ENCODE measurements at places on chromosomes 1 and 21.
A peak's percentile ranks its signal among the peaks of the same experiment; 100 is the strongest.

DNA sequence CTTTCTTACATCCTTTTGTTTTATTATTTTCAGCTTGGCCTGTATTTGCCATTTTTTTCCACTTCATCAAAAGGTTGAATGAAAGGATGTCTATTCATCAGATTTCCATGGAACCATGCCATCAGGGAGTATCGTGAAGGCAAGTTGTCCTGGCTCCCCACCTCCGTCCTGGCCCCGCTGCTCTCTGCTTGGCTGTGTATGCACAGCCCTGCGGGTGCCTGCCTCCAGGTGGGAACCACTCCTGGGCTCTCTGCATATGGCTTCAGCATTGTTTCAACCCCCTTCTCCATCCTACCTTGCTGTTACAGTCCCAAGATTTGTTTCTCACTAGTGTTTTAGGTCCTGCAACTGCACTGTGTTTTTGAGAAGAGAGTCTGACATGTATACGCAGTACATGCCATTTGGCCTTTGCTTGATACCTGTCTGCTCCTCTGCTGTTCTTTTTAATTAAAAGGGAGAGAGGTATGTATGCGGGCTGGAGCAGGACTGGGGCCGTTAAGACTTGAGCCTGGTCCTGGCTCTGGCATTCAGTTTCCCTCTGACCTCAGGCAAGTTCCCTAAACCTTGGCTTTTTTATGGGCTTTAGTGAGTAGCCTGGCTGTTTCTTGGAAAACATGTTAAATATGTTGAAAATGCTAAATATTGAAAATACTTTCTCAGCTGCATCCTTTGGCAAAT is 69.9 kb upstream of the GCLM start:
- DNase-seq, result no peak

DNA sequence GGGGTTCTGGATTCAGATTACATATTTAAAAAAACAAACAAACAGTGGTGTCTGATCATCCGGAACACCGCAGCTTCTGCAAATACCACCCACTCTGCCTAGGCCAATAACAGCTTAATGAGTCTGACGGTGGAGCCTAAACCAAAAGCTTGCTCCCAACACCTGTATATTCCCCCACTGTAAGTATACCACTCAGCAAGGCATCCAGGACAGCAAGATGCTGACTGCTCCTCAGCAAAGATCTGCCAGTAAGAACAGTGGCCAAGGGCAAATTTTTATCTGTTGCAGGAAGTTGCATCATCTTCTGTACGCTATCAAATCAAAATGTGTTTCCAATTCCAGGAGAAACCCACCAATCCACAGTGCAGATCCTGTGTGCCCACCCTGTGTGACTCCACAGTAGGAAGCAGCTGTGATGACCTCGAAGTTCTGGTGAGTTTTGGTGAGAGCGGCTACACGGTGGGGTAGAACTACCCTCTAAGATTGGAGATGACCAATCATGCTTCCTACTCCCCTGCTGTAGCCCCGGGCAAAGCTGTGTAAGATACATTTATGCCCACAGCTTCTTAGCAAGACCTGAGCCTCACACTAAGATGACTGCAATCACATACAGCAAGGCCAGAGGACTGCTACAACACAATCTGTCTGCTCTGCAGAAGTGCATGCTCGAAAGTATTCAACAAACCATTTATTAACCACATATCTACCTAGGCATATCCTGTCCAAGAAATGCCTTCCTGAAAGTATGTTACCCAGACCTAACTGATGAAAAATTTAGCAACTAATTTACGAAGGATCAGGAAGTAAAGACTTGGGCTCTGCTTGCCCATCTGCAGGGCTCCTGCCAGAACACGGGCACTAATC is 30.5 kb downstream of the SIPA1L2 start:
- no peak for DNase-seq

DNA sequence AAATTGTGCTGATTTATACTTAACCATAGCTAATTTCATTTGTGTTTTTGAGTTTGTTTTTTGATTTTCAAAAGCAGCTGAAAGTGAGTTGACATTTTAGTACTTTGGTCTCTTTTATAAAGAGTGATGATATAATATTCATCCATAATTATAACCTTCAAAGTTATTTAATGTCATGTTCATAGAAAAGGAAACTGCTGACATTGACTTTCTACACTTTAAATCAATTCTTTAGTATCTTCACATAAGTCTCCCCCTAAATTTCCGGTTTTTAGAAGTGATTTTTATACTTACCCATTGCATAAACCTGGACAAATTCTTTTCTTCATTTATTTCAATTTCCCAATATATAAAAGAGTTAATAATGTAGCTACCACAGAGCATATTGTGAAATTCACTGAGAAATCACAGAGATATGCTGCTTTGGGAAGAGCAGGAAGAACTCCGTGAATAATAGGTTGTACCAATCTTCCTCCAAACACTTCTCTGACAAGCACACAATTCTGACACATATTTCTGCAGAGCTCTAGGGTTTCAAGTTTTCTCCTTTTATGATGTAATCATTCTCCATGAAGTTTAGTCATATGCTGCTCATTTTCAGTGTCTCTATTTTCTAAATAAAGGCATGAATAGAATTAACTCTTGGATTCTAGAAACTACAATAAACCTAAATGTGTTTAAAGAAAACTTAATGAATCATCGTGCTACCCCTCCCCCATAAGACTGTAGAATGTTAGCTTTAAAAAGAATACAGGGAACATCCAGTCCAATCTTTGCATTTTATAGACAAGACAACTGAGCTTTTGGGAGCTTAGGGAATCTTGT is 25.6 kb upstream of the CDC42BPA start:
- no peak for DNase-seq

GRCh38 chr21:38306433-38307141 is 49.8 kb downstream of the KCNJ15 start:
- peak; percentile 47 for DNase-seq

GRCh38 chr1:200483491-200484143 is 73.8 kb upstream of the ZNF281 start:
- peak; percentile 31 for DNase-seq

DNA sequence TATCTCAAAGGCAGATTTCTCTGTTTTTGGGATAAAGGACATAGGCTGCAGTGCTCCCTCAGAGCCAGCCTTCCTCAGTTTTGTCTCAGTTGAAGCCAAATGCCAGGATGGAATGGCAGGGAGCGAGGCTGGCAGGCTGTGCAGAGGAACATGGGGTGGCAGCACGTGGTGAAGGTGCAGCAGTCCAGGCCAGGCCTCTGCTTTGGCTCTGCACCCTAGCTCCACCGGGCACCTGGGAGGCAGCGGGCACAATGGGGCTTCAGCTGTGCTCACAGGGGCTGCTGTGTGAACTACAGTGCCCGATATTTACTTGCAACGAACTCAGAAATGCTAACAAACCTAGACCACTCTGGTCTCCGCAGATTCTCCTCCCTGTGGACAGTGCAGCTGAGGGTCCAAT is 319.6 kb downstream of the ZNF326 start:
- no peak for DNase-seq

DNA sequence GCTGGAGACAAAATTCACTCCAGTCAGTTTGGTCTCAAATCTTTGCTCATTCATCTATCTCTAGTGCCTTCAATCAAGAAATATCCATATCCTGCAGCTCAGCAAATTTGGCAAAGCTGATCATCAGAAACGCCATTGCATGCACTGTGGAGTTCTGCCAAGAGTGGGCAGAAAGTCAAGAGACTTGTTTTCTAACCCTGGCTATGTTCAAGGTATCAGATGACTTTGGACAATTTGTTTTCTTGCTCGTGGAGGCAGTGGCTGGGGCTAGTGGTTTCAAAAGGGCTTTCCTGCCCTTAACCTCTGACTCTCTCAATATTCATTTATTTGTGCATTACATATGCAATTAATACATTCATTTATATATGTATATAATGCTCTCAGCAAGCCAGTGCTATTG is 12.8 kb upstream of the LRRC52 start:
- no peak for DNase-seq

DNA sequence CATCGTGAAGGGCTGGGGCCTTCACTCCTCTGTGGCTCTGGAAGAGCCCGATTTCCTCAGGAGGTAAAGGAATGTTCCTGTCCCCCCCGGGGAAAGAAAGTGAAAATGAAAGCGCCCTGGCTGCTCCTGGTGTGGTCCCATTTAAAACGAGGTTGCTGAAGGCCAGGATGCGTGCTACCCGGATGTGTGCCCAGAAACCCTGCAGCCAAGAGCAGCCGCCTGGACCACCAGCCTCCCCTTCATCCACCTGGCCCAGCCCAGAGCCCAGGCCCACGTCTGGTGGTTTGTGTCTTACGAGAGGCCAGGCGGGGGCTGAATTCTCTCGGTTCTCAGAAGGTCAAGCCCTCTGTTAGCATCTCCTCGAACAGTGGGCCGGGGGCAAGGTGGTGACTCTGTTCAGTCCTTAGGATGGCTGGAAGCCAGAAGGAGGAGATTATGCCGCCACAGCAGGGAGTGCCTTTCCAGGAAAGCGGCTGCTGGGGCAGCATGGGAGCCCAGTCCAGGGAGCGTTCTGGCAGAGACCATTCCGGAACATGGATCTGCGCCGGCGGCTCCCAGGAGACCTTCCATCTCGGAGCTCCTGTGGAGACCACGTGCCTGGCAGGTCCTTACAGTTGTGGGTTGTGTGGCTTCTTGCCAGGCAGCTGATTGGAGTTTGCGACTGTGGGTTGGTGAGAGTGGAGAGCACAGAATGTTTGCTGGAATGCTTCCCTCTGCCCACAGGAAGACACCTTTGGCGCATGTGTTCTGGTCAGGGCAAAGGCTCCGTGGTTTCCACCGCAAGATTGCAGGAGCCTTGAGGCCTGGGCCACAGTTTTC is 1.4 kb downstream of the GUK1 start:
- DNase-seq, result peak; percentile 78

DNA sequence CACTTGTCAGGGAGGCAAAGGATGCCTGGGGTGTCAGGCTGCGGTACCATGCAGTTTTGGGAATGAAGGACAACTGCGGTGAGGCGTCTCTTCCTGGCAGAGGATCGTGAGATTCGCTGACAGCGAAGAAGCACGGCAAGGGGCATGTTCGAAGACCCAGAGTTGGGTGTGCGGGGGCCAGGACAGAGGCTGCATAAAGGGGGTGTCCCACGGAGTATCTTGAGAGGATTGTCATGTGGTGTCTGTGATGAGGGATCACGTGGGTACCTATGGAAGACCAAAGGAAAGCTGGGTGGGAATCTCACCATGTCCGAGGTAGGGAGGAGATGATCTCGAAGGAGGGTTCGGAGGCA is 372 bp downstream of the SLC25A44 start:
- DNase-seq, result no peak

DNA sequence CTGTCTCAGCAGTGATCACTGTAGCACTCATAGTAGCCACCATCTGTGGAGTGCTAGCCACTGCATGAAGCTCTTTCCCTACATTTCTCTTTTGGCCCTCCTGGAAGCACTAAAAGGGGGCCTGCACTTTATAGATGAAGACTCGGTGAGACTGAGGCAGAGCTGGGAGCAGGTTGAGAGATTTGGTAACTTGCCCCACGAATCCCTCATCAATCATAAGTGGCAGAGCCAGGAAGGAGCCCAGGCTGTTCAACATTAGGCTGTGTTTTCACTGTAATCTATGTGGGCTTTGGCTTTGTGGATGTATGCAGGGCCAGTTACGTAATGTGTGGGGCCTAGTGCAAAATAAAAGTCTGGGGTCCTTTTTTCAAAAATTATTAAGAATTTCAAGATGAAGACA is 13.3 kb upstream of the ETV3 start:
- no peak for DNase-seq

DNA sequence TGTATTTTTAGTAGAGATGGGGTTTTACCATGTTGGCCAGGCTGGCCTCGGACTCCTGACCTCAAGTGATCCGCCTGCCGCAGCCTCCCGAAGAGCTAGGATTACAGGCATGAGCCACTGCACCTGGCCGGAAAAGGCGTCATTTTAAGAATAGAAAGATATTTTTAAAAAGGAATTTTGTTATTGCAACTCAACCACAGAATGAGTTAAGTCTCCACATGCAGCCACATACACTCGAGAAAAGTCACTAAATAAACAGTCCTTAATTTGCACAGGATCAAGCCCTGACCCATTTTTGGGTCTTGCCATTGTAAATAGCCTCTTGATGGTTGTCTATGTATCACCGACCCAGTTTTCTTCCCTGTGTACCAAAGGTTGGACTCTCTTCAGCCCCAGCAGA is 85.5 kb downstream of the FBXO2 start:
- DNase-seq, result no peak

DNA sequence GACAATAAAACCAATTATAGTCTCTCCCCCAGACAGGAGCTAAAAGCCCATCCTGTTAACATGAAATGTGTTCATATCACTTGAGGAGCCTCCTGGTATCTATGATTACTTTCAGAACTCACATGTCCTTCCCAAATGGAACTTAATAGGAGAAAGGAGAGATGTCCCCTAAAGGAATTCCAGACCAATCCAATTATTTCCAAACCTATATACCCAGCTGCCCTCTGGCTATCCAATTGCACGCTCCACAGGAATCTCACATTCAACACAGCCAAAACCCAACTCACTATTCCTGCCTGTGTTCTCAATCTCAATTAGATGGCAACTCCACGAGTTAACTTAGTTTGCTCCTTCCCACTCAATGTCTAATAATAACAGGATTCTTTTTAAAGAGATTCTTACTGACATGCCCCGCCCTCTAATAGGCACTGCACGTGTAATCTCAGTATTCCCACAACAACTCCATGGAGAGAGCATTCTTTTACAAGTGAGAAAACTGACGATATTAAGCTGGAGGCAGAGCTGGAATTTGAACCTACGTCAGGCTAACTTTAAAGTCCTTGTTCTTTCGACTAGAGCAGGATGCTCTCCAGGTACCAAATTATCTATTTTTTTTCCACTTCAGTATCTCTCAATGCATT is 59.1 kb upstream of the SEC16B start:
- no peak for DNase-seq

DNA sequence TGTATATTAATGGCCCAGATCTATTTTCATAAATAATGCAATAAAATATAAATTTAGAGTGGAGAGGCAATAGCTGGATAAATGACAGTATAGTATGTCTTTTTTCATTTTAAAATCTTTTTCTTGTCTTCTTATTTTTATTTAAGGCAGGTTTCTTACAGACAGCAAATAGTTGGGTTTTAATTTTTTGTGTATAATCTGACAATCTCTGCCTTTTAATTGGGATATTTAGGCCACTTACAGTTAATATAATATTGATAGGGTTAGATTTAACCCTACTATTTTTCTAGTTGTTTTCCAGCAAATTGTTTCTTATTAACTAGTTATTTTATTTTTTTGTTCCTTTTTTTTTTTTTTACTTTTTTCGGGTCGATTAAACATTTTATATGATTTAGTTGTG is 23.3 kb upstream of the KCTD3 start:
- no peak for DNase-seq

DNA sequence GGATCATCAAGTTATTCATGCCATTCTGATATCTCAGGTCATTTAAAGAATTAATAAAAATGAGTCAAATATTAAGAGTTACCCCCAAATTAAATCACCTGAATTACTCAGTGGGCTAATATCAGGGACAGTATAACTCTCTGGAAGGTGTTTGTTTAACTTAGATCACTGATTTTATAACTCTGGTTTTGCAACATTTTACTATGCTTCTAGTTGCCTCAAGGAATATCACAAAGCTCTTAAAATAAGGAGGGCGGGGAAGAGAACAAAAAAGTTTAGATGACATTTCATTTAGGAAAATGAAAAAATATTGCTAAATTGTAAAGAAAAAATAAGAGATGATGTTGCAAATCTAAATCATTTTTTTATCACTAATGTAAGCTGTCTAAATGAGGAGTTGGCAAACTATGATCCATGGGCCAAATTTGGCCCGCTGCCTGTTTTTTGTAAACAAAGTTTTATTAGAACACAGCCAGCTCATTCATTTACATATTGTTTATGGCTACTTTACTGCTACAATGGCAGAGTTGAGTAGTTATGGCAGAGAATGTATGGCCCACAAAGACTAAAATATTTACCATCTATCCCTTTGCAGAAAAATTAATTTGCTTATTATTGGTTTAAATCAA is 31.9 kb upstream of the SLC19A2 start:
- no peak for DNase-seq
